ENCODE measurements at places on chromosomes 13 and 19.

GRCh38 chr13:33751151-33751550, 66.8 kb upstream of the RFC3 start:
- DNase-seq, result no peak

- peak; percentile 2 for DNase-seq
These were observed 9.2 kb downstream of the PGPEP1 start for GRCh38 chr19:18349524-18350128.

GRCh38 chr13:43074824-43075510, 51.6 kb downstream of the DNAJC15 start:
- no peak for DNase-seq

DNA sequence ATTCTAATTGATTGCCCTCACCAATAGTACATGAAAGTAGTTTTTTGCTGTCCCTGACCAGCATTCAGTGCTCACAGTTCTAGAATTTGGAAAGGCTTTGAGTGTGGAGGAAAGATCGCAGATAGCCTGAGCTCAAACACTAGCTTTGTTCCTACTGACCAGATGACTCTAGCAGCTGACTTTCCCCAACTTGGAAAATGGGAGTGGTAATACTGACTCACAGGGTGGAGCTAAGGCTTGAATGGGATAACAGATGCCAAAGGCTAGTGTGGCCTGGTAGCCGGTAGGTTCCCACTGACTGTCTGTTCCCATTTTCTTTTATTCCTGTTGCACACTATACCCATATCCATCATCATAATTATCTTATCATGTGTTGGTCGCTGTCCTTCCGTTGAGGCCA, 3.7 kb downstream of the ZSCAN22 start:
- DNase-seq, result peak; percentile 37

GRCh38 chr19:45146741-45147205, 14.0 kb downstream of the NKPD1 start:
- no peak for DNase-seq

- DNase-seq, result no peak
These were observed 8.4 kb downstream of the SPRYD7 start for GRCh38 chr13:49927755-49928154.

DNA sequence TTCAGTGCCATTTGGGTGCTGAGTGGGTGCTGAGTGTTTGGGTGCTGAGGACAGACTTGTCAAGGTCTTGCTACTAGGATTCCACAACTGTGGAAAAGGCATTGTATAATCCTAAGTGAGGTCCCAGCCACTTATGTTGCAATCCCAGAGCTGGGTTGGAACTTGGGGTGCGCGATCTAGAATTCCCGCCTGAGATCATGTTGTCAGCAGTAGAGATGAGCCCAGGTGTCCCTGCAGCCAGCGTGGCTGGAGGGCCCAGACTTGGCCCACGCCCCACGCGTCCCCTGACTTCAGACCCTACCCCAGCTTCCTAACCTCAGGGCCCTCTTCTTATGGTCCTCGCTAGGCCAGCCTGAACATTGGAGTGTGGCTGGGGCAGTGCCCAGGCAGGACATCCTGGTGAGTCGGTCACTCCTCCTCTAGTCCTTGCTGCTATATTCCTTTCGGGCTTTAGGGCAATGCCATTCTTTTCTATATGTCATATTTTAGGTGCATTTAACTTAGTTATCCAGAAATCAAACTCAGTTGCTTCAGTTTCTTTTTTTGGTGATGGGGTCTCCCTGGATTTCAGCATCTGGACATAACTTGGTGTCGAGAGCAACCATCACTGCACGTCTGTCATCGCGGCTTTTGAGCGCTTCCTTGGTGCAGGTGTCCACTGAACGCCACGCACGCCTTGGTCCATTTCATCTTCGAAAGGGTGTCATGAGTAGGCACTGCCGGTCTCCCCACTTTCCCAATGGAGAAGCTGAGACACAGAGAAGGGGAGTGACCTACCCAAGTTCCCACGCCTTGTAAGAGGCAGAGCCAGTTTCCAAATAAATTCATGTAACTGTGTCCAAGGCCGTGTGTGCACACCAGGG, 46.4 kb upstream of the F7 start:
- DNase-seq, result no peak

GRCh38 chr13:91346062-91346461, 1.4 kb upstream of the MIR17HG start:
- DNase-seq, result no peak

- no peak for DNase-seq
These were observed 11.8 kb downstream of the NLRP12 start for GRCh38 chr19:53812335-53812734.

DNA sequence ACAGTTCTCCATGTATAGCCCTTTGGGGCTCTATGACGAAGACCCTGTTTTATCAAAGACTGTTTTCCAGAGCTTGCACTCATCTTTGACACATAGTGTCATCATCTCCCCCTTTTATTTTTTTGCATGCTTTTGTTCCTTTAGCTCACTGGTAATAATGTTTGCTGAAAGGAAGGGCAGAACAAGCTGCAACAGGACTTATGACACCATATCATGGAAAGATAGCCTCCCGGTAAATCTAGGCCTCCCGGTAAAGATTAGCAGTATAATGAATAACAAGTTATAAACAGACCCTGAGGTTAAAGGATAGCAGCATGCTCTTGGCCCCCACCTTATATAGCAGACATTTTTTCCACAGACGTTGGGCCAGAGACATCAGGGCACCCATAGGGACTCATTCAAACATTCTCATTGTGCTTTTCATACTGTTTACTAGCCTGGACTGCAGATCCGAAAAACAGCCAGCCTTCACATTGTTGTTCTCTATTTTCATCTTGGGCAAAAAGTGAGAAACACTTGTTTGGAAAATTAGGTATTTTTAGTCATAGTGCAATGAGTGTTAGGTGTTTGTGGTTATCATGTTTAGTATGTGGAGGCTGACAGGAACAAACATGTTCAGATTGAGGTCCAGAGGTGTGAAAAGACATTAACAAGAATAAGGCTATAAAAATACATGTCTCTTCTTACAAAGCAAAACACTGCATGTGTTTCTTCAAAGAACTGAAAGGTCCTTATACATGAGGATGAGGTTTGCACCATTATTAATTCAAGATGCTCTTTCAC, 136.9 kb upstream of the SPRY2 start:
- no peak for DNase-seq

DNA sequence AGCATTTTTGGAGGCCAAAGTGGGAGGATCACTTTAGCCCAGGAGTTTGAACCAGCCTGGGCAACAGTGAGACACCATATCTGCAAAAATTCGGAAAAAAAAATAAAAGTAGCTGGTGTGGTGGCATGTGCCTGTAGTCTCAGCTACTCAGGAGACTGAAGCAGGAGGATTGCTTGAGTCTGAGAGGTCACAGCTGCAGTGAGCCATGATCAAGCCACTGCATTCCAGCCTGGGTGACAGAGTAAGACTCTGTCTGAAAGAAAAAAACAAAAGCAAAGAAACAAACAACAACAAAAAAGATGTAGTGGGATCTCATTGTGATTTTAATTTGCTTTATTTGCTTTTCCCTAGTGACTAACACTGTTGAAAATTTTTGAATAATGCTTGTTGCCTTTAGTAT, 394.7 kb upstream of the KLHL1 start:
- no peak for DNase-seq

DNA sequence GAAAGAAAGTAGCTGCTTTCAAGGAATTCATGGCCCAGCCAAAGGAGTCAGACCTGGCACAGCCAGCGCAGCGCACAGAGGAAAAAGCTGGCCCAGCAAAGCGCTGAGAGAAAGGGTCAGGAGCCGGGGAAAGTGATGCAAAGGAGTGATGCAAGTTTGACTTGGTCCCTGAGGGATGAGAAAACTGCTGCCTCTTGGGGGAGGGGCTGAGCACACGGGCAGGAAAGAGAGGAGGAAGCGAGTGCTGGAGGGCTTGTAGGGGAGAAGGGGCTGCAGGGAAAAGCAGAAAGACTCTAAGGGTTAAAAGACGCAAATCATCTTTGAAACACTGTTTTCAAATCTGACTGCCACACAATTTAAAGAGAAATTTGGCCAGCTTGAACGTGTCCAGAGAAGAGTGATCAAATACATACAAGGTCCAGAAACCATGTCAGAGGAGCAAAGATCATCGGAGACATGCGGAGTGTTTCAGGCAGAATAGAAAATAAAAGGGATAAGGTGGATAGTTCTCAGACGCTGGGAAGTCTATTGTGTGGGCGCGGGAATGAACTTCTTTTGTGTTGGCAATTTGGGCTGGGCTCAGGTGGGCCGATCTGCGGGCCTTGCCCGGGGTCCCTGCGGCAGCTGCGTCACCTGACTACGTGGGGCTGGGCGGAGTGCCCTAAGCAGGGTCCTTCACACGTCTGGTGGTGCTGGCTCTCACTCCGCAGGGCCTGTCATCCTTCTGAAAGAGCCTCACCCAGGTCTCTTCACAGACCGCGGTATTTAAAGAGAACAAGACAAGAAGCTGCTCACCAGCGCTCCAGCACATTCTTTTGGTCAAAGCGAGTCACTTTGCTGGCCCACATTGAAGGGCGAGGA, 18.1 kb downstream of the N4BP2L1 start:
- DNase-seq, result no peak

DNA sequence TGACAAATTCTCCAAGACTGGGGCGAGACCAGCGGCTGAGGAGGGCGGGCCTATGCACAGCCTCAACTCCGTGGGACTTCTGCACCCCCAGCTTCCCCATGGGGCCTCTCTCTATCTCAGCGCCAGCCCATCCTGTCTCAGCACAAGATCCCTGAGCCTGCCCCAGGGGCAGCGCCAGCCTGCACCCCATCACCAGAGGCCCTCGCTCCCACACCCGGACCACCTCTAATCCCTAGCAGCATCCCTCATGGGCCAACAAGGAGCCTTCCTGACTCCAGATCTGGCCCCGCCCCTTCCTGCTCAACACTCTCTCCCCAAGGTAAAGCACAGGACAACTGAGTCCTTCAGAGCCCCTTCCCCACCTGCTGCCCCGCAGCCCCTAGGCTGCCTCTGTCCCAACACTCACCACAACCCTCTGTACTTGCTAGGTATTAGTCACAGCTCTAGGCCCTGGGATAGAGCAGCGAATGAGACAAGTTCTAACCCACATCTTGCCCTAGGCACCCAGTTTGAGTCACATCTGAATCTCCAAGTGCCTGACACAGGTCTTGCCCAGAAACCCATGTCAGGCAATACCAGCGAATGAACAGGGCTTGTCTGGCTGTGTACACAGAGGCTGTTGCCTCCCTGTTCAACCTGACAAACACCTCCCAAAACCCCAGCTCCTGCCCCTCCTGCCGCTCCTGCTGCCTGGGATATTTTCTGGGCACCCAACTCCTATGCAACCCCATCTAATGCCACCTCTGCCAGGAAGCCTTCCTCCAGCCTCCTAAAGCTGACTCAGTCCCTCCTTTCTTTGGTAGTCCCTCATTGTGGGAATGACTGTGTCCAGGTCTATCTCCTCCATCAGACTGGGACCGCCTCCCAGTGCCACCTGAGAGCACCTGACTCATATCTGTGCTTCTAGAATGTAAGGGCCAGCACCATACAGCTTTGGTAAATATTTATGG, 18.6 kb downstream of the GRIK5 start:
- no peak for DNase-seq

GRCh38 chr13:114118086-114118485, 14.3 kb downstream of the RASA3 start:
- no peak for DNase-seq

- no peak for DNase-seq
These were observed 6.6 kb upstream of the AKAP8L start for GRCh38 chr19:15425321-15425950.

GRCh38 chr19:2719920-2720776, 1.0 kb downstream of the DIRAS1 start:
- DNase-seq, result no peak

GRCh38 chr13:75255653-75256052, 226.3 kb downstream of the TBC1D4 start:
- DNase-seq, result no peak

GRCh38 chr19:6716610-6716970, 3.9 kb downstream of the C3 start:
- DNase-seq, result no peak

DNA sequence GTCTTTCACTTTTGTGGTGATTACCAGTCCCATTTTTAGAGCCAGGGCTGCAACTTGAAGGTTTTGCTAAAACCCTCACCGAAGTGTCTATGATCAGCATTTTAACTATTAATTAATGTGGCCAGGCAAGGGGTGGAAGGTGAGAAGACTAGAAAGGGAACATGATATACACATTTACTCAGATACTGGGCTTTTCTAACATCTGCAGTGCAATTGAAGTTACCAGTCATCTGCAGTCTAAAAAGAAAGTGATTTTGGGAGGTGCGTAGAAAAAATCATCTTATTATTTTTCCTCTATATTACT, 481 bp downstream of the ALOX5AP start:
- DNase-seq, result no peak

DNA sequence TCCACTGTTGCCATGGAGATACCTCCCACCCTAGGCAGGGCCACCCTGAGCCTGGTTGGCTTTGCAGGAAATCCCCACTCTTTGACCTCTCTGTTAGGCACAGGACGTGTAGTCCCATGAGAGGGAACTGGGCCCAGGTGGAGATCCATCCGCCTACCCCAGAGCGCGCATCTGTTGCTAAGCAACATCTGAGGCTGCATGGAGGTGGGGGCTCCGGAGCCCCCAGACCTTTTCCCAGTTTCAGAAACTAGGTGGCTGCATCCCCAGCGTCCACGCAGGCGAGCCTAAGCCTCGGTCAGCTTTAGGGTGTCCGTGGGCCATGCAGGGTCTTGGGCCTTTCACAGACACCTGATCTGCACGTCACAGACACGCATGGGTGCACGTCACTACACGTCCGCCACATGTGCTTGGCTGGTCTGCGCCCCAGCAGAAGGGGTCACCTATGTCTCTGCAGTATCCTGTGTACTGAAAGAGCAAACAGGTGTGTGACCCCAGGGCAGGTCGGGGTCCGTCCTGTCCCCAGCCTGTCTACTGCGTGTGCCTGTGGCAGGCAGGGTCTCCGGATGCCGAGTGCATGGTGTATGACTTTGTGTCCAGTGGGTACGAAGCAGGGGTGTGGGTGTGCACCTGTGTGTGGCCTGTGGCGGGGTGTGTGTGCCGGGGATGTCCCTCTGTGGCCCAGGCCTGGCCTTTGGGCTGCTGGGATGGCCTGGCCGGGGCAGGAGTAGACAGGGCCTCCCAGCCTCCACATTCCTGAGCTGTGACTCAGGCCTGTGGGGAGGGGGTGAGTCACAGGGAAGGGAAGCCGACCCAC, 4.1 kb upstream of the CIRBP start:
- DNase-seq, result no peak

GRCh38 chr19:33781996-33782395, 14.7 kb upstream of the KCTD15 start:
- DNase-seq, result no peak

DNA sequence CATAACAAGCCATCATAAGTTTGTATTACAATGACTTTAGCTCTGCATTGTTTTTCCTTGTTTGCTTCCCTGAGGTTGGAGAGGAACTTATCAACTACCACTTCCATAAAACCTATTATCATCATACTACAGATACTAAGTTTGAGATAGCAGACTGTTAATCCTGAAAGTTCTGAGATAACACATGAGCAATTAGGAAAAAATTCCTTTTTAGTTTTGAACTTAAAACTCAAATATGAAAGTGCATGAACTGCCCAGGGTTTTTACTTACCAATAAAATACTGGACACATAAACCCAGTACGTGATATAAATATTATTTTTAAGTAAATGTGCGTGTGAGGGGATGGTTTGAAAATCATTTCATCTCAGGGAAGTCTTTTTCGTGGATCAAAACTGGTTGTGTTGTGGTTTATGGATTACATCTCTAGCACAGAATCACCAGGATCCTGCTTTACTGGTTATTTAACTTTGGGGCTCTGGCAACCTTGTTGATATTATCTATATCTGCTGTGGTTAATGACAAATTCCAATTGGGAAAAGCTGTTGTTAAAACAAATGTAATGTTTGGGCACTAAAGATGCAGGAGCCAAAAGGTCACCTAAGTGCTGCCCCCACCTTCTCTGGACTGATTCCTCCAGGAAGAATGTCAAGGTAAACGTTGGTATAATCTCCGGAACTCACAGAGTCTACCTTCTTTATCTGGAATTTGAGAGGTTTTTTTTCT, 12.4 kb downstream of the CDX2 start:
- no peak for DNase-seq
